ENCODE measurements at places on chromosomes 16 and 17. TPM values are rescaled to one million over a fixed set of nuclear protein-coding genes. Genes with fewer than 3 reads are reported as not detected.

The MT3 gene
- not detected for total RNA-seq

GRCh38 chr17:63178530-63178929 lies 212.5 kb downstream of the TANC2 start:
- DNase-seq = no peak

DNA sequence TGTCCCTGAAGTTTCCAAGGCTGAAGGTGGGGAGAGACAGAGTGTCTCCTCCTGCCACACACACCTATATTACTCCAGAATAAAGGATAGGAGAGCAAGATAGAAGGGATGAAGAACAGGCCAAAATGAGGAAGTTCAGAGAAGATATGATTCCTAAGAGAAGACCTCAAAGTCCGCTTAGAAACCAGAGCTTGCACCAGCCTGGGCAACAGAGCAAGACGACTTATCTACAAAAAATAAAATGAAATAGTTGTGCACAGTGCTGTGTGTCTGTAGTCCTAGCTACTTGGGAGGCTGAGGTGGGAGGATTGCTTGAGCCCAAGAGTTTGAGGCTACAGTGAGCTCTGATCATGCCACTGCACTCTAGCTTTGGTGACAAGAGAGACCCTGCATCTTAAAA lies 128.2 kb downstream of the HS3ST3B1 start:
- no peak for DNase-seq

GRCh38 chr17:51046046-51046445 lies 74.6 kb downstream of the SPAG9 start:
- no peak for DNase-seq

DNA sequence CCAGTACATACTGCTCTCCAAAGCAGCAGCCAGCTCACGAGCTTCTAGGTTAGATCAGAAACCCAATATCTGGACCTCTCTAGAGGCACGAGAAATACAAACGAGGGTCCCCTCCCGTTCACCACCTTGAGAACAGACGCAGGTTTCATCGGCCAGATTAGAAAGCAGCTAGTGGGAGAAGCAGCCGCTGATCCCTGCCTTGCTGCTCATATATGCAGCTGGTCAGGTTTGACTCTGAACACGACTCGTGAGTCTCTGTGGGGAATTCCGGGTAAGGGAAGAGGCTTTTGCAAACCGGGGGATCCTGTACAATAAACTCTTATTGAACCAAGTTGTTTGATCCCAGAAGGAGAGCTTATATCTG lies 1.6 kb downstream of the VAT1L start:
- DNase-seq = no peak

DNA sequence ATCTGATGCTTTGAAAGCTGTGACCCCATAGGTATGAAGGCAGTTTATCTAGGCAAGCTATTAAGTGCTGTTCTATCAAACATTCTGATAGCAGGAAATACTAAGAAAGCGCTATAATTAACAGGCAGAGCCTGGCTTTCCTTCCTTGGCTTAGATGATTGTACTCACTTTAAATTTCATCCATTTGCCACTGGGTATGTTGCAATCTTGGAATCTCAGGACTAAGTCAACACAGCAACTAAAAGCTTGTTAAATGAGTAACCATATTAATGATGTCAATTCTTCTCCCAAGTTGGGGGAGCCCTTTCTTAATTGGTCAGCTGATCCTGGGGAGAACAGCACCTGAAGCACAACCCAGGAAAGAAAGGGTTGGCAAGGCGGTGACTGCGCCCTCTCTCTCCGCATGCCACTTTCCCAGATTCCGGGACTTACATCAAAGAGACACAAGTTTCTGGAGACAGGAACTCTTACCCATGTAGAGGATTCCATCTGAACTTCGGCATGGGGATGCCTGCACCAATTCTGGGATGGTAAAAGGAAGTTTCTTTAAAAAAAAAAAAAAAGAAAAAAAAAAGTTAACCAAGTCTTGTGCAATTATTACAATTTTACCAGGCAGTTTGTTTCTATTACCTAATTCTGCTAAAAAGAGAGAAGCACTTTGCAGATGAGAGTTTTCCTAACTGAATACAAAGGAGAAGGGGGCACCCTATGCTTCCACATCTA lies 54.4 kb upstream of the ICAM2 start:
- DNase-seq = no peak

GRCh38 chr17:59762049-59762823 lies 54.8 kb downstream of the VMP1 start:
- DNase-seq = no peak

DNA sequence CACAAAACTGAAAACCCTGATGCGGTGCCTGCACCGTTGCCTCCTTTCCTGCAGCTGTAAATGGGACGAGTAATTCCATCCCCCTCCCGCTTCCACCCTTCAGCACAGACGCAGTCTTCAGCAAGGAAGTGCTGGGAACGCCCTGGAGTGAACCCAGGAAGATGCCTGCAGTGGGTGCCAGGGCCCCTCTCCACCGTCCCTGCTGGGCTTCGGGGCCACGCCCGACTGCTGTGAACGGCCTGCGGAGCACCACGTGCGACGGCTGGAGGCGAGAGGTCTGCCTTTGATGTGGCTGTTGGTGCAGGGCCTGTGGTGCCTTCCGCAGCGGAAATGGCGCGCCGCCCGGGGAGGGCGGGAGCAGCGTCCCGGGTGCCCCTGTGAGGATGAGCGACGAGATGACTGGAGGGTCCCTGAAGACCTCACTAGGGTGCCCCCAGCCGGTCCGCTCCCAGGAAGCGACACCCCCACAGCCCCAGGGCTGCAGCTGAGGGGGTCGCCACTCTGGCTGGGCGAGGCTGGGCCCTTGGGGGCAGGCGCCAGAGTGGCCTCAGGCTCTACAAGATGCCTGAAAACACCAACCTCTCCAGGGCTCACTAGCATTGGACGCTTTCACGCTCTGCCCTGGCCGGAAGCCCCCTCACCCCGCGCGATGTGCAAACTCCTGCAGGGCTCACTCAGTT lies 749 bp upstream of the MC1R start:
- DNase-seq = peak; percentile 95

- DNase-seq = no peak
Observed at GRCh38 chr16:12159028-12159427, 182.5 kb downstream of the SNX29 start.

GRCh38 chr16:6335072-6335471 lies 997.6 kb upstream of the RBFOX1 start:
- DNase-seq = no peak

- DNase-seq = peak; percentile 83
Observed at GRCh38 chr16:84501077-84501735, 3.3 kb downstream of the MEAK7 start.

The TRPV2 gene
- total RNA-seq = 40.8 TPM

The G6PC1 gene
- total RNA-seq = not detected

GRCh38 chr17:41793784-41794539 lies 7.5 kb upstream of the JUP start:
- no peak for DNase-seq

- peak; percentile 89 for DNase-seq
Observed at GRCh38 chr17:77796176-77796860, 162.2 kb upstream of the TNRC6C start.

DNA sequence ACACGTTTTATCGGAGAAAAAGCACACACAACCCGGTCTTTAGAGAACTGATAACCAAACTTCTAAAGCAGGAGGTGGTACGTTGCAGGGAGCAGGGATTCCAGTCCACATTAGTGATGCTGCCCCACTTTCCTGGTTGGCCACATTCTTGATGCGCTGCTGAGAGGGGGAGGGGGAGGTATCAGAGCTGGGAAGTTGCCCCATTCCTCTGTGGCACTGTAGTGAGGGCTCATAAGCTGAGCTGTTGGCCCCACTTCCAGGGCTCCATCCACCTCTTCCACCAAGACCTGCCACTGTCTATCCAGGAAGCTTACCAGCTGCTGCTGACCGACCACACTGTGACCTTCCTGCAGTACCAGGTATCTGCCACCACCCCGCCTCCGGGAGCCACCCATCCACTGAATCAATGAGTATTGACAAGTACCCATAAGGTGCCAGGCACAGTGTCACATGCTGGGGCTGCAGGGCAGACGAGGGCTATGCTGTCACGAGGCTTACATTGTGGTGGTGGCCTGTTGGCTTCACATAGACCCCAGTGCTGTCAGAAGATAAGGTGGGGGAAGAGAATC lies 1.1 kb downstream of the TSEN54 start:
- no peak for DNase-seq

DNA sequence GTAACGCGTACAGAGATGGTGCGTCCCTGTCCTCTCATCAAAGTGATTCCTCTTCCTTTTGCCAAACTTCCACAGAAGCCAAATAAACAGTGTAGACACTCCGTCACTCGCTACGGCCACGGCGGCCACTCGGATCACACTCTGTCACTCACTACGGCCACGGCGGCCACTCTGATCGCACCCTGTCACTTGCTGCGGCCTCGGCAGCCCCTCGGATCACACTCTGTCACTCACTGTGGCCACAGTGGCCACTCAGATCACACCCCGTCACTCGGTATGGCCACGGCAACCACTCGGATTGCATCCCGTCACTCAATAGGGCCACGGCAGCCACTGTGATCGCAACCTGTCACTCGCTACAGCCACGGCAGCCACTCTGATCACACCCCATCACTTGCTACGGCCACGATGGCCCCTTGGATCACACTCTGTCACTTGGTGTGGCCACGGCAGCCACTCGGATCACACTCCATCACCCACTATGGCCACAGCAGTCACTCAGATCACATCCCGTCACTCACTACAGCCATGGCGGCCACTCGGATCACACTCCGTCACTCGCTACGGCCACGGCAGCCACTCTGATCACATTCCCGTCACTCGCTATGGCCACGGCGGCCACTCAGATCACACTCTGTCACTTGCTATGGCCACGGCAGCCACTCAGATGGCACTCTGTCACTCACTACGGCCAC lies 170.8 kb downstream of the BANP start:
- DNase-seq = no peak

DNA sequence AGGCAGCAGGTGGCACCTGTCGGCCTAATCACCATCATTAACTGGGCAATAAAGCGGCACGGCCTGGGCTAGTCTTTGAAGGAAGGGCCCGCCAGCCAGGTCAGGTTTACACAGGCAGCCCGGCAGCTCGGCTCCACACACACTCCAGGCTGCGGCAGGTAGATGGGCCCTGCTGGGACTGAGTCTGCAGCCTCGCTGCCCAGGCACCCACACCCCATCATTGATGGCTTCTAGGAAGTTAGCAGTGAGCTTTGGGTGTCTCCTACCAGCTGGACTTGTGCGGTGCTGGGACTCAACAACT lies 6.8 kb upstream of the FOXN1 start:
- DNase-seq = no peak

The PTX4 gene
- not detected for total RNA-seq

GRCh38 chr16:8512941-8513624 lies 77.2 kb downstream of the TMEM114 start:
- DNase-seq = no peak

DNA sequence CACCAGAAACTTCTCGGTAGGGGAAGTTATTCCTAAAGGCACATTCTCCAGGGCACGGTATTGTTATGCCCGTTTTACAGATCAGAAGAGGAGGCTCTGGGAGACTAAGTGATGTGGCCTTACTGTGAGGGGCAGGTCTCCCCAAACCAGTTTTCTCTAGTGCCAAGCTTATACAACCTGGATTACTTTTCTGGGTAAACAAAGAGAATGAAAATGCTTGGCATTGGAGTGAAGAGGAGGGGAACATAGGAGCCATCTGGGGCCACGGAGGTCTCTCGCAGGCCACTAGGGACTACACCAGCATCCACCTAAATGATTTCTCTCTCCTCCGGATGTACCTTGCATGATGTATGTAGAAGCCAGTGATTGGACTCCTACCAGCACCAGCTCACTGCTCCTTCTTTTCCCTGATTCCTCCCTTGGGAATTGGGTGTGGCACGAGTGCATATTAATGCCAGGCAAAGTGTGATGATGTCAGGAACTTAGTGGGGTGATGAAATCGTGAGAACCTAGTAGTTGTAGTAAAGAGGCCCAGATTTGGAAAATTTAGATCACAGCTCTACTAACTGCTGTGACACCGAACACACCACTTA lies 674 bp downstream of the TOM1L1 start:
- no peak for DNase-seq

The TMEM220 gene
- 11.8 TPM for total RNA-seq

GRCh38 chr16:1832838-1833454 lies 5.9 kb downstream of the FAHD1 start:
- no peak for DNase-seq

The YBX2 gene
- total RNA-seq = 1.8 TPM

GRCh38 chr16:88768071-88768783 lies 16.8 kb downstream of the PIEZO1 start:
- DNase-seq = peak; percentile 88

The RGS9 gene
- 5.3 TPM for total RNA-seq

DNA sequence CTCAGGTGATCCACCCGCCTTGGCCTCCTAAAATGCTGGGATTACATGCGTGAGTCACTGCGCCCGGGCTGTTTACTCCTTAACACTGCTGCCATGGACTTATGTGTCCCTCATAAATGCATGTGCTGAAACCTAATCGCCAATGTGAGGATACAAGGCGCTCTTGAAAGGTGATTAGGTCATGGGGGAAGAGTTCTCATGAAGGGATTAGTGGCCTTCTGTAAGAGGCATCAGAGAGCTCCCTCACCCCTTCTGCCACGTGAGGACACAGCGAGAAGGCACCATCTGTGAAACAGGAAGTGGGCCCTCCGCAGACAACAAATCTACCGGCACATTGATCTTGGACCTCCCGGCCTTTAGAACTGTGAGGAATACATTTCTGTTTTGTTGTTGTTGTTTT lies 19.1 kb downstream of the ITPRIPL2 start:
- no peak for DNase-seq

DNA sequence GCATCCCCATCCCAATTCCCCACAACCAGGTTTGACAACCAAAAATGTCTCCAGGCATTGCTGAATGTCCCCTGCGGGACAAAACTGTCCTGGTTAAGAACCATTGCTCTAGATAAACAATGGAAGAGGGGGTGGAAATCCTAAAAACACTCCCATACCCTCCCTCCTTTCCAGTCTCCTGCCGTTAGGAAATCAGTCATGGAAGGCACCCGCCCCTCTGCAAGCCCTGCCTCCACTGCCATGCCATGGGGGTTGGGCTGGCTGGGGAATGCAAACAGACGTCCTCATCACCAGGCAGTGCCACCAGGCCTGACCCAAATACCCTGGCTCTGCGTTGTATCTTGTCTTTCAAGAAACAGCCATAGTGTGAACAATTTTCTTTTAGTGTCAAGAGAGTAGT lies 57.5 kb downstream of the CYTH1 start:
- no peak for DNase-seq

- no peak for DNase-seq
Observed at GRCh38 chr16:19400711-19401110, 17.0 kb upstream of the TMC5 start.

- no peak for DNase-seq
Observed at GRCh38 chr17:6456914-6457687, 12.8 kb downstream of the PIMREG start.

Measured in posterior vena cava (tissue), 2 donors.